Activated CD8-positive, alpha-beta memory T cell treated with anti-CD3 and anti-CD28 coated beads for 4 hours (primary cell): ENCODE measurements at places on chromosomes 12 and 14.

DNA sequence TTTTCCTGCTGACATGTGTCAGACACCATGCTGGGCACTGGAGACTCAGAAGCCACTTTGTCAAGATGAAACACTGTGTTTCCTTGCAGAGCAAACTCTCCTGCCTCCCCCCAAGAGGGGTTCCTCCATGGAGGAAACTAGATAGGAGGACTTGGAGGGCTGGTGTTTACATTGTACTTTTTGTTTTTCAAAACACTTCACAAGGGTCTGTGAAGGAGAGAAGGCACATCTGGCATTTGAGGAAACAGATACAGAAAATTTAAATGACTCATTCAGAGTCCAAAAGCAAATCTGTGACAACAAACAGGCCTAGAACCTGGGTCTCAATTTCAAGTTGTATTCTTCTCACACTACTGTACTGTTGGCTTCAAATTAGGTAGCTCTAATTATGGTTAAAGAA is 6.7 kb upstream of the CDKL1 start:
- no peak for DNase-seq

- no peak for DNase-seq
Measured at GRCh38 chr12:131379738-131380137, 331.2 kb upstream of the SFSWAP start.

DNA sequence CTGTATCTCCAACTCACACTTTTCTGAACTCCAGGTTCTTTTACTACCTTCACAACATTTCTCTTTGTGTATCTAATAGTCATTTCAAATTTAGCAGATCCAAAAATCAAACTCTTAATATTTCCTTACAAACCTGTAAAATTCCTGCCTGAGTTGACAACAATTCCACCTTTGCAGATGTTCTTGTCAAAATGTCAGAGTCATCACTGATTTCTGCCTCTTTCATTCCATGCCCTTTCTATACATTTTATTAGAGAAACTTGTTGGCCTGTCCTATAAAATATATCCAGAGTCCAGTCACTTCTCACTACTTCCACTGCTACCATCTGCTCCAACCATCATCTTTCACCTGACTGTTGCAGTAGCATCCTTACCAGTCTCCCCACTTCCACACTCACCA is 119.7 kb downstream of the CAPZA3 start:
- DNase-seq, result no peak

GRCh38 chr12:121812320-121812871 is 8.6 kb downstream of the SETD1B start:
- DNase-seq, result no peak

DNA sequence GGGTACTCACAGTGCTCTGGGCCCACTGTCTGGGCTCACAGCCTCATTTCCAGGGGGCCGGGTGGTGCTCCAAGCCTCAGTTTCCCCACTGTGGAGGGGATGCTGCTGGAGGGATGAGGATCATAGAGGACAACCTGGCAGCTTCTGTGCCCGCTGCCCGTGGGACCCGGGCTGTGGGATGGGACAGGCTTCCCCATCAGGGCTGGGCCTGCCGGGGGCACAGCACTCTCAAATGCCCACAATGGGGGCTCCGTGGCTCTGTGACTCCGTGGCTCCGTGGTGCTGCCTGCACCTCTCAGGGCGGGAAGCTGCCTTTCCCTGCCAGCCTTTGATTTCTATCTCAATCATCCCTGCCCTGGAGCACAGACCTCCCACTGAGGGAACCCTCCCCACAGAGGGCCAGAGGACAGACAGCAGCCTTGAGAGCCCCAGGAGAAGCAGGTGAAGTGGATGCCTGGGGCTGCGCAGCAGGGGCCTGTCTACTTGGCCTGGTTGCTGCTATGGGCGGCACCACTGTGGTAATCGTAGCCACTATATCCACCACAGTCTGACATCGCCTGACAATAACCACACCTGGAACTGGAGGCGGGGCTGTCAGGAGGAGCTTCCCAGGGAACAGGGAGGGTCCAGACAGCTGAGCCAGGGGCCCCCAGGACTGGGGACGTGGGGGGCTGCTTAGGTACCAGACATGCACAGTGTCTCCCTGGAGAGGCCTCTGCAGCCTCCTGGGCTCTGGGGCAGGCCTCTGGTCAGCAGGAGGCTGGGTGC is 375.9 kb downstream of the TMEM121 start:
- DNase-seq, result no peak

DNA sequence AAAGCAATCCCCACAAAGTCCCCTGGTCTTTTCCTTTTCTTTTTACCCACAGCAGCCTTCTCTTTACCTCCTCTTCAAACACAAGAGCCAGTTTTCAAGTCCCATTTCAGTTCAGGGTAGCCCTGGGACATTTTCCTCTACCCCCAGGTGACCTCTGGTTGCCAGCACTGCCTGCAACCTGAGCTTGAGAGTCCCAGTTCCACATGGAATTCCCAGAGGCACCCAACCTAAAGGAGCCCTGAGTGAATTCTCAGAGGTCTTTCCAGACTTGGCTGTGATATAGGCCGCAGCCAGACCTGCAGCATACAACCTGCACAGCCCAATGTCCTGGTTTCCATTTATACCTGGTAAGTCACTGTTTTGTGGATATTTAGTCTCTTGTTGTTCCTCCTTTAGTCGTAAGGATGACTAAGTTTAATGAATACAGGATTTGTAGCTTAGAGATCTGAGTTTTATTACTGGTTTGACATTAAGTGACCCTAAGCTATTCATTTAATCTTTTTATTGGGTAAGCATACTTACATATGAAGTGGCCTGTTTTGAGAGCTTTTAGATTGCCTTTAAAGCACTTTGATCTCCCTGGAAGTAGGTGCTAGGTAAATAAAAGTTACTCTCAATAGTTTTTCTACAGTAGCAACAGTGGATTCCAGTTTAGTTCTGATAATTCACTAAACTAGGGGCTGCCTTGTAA is 159.8 kb downstream of the TGFB3 start:
- no peak for DNase-seq

DNA sequence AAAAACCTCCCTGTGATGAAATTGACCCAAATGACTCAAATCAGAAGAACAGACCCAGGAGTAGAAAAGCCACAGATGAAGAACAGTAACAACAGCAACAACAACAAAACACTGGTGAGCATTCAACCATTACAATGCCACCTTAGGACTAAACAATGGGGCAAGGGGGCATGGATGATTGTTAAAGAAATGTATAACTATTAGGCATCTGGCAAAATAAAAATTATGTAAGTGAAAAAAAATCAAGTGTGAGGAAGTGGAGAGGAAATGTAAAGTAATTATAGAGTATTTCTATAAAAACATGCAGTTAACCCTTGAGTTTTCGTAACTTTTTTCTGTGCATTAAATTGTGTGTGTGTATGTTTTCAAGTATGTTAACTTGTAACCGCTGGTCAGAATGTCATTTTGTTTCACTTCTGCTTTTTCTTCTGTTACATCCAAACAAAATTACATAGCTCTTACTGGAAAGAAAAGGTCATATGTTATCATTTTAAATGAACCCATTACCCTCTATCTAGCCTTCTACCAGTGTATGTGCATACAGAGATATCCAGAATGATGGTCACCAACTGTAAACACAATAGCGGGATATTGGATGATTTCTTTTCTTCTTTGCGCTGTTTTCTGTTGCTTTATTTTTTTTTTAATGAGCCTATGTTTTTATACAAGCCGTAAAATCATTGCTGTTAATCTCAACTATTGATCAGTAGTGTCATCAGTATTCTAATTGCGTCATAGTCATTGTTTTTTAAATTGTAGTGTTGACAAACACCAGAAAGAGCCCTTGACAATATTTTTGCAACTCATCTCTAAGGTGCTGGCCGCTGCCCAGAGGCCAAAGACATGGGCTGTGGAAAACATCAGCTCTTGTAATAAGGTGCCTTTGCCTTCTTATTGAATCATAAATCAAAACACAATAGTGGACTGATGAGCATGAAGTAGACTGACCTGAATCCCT is 170.6 kb downstream of the CRADD start:
- DNase-seq, result no peak

DNA sequence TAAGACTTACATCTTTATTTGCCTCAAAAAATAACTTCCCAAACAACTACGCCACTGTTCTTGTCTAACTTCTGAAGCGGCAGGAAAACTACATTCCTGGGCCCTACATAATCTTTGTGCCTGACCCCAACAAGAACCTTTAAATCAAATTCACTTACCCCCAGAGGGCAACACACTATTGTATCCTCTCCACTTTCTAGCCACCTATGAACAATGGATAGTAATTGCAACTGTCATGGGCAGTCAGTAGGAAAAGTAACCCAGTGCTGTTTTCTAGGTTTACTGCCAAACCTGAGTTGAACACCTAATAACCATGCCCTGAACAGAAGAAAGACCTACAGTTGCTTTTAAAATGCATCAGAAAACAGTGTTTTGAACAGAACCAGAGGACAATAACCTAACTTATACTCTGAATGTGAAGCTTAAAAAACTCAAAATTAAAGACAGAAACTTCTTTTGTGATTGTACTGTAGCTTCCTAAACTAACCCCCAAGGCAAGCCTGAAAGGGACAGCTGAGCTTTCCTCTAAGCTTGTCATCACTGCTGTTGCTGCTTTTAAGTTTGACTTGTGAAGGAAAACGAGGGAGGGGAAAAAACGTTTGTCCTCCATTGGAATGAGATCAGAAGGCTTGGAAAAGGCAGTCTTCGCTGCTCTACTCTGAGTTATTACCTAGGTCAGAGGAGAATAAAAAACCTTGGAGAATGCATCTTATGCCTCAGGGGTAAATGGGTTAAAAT is 195.7 kb downstream of the SOX5 start:
- no peak for DNase-seq

DNA sequence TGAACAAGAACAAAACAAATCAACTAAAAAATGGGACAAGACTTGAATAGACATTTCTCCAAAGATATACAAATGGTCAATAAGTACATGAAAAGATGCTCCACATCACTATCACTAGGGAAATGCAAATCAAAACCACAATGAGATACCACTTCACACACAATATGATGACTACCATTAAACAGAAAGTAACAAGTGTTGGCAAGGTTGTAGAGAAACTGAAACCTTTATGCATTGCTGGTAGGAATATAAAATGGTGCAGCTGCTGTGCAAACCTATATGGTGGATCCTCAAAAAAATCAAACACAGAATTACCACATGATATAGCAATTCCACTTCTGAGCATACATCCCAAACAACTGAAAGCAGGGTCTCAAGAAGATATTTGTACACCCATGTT is 5.2 kb downstream of the SMAGP start:
- no peak for DNase-seq

- DNase-seq, result no peak
Measured at GRCh38 chr12:89874146-89874545, 165.5 kb upstream of the ATP2B1 start.

GRCh38 chr12:129466499-129466898 is 437.3 kb downstream of the TMEM132D start:
- no peak for DNase-seq

GRCh38 chr14:32657081-32657480 is 281.6 kb upstream of the NPAS3 start:
- DNase-seq, result no peak

GRCh38 chr14:60355768-60356167 is 106.7 kb downstream of the PPM1A start:
- no peak for DNase-seq

DNA sequence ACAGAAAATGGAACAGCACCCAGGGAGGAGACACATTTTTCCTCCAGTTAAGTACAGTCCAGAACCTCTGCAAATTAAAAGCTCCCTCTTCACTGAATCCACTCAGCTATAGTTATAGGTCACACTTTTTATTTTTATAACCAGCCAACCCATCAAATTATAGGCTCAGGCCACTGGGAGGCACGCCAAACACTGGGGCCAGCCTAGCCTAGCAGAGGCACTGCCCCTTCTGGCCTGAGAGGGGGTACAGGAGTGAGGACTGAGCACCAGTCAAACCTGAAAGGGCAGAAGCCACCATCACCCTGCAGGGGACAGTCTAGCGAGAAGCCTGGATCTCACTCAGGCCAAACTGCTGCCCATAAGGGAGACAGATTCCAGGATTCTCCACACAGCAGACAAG is 19.3 kb downstream of the FMNL3 start:
- DNase-seq, result no peak

DNA sequence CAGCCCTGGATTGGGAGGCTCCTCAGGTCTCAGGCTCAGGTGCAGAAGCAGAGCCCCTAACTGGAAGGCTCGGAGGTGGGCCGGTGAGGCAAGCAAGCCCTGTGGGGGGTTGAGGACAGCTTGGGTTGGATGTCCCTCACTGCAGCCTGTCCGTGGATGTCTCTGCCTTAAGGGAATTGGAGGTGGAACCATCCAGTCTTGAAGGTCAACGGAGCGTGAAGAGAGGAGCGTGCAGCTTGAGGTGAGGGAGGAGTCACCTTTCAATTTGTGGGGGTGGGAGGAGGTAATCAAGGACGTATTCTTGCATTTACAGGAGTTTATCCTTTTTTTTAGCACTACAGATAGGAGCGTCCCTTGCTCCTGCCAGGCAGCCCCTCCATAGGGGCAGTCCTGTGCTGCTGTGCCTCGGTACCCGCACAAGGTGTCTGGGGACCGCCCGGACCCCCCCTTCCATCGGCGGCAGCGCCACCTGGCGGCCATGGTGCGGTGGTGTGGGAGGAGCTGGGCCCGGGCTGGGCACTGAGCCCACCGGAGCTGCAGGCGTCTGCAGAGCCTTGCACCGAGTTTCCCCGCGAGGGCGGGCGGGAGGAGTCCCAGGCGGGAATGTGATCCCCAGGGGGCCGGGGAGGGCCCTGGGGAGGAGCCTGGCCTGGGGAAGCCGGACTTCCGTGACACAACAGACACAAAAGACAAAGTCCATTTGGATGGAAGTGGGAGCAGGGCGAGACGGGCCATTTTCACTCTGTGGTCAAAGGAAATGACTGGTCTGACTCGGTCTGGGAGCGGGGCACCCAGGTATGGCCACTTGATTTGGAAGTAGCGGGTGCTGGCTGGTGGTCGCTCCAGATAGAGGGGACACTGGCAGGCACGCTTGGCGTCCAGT is 864 bp downstream of the DNAJC22 start:
- no peak for DNase-seq
